ENCODE measurements at places on chromosomes 1 and 21.
A peak's percentile ranks its signal among the peaks of the same experiment; 100 is the strongest.

DNA sequence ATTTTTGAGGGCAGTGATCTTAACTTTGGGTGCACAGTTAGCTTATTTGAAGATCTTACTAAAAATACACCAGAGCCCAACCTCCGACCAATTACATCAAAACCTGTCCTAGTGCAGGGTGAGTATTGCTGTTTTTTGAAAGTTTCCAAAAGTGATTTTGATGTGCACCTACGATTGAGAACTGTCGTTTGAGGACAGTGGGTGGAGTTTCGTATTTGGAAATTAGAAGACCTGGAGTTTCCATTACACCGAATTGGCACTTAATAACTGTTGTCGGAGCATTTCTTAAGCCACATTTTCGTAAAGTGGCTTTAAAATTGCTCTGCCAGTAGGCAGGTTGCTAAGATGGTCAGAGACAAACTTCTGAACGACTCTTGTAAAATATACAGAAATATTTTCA is 1.1 kb downstream of the SOD1 start:
- no peak for DNase-seq

GRCh38 chr1:230753191-230753585 is 6.0 kb downstream of the CAPN9 start:
- DNase-seq: no peak

- DNase-seq: no peak
Observed at GRCh38 chr1:51569284-51570062, 47.4 kb upstream of the OSBPL9 start.

DNA sequence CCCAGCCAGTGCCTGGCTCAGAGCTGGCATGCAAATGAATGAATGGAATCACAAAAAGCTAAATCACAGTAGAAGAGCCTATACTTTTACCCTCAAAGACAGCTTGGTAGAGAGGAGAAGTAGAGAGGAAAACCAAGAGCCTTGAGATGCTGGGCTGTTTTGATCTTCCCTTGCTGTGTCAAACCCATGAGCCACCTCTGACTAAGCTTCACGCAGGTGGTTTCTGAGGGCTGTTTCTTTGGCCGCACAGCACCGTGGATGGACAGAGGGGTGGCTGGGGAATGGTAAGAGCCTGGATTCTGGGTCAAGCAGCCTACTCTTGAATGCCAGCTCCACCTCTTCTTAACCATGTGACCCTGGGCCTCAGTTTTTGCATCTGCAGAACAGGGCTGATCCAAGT is 18.6 kb downstream of the ABCG1 start:
- DNase-seq: peak; percentile 26
